CD4-positive, alpha-beta T cell treated with Interleukin-4 for 4 hours (primary cell): ENCODE measurements at places on chromosomes 6 and 20.

- DNase-seq, result no peak
These were observed 474.1 kb downstream of the CD109 start for GRCh38 chr6:74170118-74170517.

DNA sequence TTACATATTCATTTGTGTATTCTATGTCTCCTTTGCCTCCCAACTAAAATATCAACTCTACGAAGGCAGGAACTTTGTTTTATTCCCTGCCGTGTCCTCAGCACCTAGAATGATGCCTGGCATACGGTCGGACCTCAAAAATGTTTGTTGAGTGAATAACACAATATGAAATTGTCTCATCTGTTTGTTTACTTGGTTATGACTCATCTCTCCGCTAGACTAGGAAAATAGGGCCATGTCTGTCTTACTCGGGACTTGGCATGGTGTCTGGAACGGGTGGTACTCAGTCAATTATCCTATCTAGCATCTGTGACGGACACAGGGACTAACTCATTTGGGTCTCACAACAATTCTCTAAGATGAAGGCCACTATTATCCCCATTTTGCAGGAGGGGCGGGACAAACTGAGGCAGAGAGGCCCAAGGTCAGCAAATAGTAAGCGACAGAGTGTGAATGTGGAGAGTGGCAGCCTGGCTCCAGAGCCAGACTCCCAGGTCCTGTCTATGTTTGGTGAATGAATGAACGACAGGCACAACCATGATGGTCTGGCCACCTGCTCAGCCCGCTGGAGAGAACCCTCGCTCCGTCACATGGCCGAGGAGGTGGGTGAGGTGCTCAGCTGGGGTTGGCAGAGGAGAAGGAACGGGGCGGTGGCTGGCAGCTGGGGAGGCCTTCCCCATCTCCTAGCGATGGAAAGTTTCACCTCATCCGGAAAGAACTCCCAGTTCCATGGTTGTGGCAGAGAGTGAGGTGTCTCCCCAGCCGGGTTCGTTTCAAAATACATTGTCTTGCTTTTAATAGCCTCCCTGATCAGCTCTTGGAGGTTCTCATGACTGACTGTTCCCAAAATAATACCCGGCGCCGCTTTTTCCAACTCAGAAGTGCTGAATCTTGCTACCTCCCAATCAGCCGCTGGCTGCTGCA, 27.6 kb upstream of the NFATC2 start:
- no peak for DNase-seq

- no peak for DNase-seq
These were observed 190.2 kb downstream of the BMP7 start for GRCh38 chr20:57076152-57076652.

DNA sequence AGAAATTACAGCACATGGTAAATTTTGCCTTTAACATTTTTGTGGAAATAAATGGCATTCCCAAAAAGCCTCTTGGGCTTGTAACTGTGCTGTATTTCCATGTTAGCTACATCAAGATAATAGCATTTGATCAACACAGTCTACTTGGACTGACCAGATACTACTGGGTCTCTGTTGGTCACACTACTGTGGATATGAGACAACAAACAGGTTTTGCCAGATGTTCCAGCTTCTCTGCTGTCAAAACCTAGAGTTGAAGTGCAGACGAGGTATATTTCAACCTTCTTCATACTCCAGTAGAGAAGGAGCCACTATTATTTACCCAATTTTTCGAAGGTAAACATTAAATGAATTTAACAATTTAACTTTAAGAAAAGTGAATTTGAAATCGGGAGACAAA, 284.7 kb upstream of the CITED2 start:
- DNase-seq, result no peak

DNA sequence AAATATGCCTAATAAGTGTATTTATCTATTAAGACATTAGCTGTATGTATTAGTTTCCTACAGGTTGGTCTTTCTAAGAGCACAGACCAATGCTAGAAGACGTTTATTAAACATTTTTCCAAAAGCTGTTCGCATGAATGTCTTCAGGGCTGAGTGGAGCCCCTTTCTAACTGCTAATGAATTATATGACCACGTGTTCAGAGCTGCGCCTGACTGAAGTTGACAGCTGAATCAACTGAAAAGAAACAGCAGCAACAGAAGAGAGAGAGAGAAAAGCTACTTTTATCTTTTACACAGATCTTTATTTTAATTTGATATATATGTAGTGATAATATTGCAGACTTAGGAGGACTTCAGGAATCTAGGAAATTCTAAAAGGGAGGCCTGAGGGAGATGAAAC, 75.2 kb upstream of the ARID1B start:
- DNase-seq, result no peak

GRCh38 chr6:158620963-158621693, 23.4 kb downstream of the DYNLT1 start:
- no peak for DNase-seq

- DNase-seq, result no peak
These were observed 133.7 kb upstream of the TNFAIP3 start for GRCh38 chr6:137733372-137733771.

DNA sequence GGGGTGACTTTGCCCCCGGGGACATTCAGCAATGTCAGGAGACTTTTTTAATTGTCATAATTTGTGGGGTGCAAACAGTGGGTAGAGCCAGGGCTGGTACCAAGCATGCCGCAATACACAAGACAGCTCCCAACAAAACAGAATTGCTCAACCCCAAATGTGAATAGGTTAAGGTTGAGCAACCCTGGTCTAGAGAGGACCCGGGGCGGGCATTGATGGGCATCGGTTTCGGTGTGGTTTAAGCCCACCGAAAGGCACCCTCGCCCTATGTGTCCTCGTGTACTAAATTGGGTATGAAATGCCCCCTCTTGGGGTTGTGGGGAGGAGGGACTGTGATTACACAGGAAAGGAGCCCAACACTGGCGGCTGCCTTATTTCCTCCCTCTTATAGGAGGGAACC, 36.0 kb downstream of the KIAA1755 start:
- DNase-seq, result no peak

DNA sequence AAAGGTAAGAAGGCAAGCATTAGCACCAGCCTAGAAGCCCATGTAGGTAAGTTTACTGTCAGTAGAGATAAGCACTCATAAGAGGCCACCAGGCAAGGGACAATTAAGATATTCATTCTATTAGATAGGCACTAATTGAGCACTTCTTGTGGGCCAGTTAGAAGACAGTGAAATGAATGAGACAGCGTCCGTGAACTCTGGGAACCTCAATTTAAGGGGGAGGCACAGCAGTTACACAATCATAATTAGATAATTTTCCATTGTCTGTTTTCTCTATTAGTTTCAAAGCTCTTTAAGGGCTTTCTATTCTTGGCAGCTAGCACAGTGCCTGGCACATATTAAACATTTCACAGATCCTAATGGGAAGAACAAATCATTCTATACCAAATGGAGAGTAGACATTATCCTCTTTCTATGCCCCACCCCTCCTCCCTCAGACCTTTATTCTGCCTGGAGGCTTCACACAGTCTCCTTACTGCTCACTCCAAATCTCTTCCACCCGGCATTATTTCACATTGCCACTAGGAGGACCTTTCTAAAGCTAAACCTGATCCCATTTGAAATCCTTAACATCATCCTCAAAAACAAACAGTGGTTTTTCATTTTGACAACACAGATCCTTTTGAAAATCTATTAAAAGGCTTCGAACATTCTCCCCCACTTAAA, 529.6 kb downstream of the ADGRB3 start:
- DNase-seq, result no peak

DNA sequence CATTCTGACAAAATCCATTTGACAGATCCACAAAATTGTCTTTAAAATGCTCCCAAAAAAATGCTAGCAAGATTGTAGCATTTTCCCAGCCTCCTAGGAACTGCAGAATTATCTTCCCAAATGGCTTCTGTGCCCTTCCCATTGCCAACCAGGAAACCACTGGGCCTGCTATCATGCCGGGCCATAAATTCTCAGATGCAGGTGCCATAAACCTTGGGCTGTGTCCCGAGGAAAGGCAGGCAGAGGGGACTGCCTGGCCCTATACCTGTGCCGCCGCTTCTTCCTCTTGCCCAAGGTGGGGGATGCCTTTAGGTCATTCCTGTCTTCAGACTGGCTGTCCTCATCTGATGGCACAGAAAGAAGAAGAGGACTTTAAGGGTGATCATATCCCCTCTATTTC, 2.8 kb downstream of the VSX1 start:
- no peak for DNase-seq

GRCh38 chr20:13180986-13181889, 39.8 kb upstream of the ISM1 start:
- no peak for DNase-seq

- no peak for DNase-seq
These were observed 88.1 kb upstream of the IFNGR1 start for GRCh38 chr6:137307163-137307854.

DNA sequence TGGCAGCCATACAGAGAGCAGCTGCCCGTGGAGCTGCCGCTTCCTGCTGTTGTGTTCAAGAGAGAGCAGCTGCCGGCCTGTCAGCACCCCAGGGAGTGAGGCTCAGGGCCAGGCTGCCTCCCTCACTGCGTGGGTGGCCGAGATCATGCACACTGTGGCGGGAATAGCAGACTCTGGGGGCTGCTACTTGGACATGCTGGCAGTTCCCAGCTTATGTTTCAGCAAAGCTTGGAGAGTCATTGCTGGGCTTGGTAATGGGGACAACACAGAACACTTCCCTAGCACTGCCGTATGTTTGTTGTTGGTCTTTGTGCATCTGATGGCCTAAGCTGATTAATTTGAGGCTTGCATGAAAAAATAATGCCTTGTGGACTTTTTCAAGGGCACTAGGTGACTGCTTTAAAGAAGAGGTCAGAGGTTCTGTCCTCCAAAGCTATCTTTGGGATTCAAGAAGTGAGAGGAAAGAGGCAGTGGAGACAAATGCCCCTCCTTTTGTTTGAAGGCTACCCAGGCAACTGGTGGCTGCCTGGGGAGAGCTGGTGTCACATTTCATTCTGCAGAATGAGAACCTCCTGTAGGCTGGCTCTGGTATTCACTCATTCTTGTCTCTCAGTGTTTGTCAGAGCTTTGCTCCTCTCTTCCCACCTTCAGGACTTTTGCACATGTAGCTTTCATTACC, 18.8 kb downstream of the MRAP2 start:
- no peak for DNase-seq

GRCh38 chr6:55567558-55567957, 11.4 kb downstream of the HMGCLL1 start:
- DNase-seq, result no peak

DNA sequence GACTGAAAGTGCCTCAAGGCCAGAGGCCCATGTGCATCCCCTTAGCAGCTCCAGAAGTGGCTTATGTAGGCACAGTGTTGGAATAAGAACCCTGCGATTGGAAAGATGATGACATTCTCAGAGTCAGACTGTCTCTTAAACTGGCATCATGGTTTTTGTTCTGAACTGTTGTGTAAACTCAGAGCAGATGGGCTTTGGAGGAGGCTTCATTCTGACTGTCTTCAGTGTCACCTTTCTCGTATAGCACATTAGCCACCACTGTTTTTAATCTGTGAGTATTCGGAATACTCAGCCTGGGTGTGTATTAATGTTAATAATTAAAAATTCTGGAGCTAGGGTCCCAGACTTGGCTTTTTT, 140.9 kb downstream of the JARID2 start:
- DNase-seq, result no peak

DNA sequence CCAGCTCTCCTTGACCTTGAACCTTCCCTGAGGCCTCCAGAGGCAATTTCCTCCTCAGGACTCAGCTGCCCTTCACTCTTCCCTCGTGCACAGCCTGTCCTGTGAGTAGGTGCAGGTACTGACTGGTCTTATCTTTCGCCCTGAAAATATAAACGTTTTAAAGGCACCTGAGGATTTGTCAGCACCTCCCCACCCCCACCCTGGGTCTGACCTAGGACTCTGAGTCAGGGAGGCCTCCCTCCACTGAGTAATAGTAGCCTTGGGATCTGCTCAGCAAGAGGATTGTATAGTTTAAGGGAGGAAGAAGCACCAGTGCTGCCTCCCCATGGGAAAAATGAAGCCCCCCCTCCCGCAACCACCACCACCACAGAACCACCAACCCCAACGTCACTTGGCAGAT, 54.6 kb downstream of the PPARD start:
- DNase-seq, result no peak

DNA sequence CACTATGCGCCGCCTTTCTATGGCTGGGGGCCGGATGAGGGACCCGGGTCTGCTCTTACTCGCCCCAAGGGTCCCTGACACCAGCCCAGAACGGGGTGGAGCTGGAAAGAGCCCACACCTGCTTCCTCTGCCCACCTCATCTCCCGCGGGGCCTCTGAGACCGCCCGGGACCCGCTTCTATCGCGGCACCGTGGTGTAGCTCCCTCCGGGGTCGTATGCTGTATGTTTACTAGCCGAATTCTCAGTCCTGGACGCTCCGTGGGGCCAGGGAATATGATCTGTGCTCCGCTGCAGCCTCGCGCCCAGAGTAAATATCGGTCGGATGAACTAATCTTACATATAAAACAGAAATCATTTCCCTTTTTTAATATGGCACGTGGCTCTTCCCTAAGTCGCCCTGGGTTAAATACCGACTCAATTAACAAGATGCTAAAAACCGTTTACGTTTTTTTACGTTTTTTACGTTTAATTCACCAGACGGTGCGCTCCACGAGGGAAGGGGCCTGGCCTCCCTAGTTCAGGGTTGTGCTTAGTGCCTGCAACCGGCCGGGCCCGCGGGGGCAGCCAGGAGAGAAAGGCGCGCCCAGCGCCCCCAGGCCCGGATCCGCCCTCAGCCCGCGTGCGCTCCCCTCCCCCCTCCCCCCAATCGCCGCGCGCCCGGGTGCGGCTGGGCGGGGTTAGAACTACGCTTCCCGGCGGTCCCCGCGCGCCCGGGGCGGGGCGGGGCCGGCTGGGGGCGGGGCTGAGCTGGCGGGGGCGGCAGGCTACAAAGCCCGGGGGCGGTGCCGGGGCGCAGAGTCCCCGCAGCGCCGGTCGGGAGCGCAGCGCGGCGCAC, at the start of gene RBM38:
RBM38 (plus strand) TSS at position 793 of the 835 bp plus-strand sequence. CDS start 186 bp downstream, outside the sequence.
- DNase-seq, result peak; percentile 48

GRCh38 chr6:89357390-89357789, 4.9 kb upstream of the UBE2J1 start:
- DNase-seq, result peak; percentile 17

- no peak for DNase-seq
These were observed 998.9 kb upstream of the GJE1 start for GRCh38 chr6:141133836-141134235.

DNA sequence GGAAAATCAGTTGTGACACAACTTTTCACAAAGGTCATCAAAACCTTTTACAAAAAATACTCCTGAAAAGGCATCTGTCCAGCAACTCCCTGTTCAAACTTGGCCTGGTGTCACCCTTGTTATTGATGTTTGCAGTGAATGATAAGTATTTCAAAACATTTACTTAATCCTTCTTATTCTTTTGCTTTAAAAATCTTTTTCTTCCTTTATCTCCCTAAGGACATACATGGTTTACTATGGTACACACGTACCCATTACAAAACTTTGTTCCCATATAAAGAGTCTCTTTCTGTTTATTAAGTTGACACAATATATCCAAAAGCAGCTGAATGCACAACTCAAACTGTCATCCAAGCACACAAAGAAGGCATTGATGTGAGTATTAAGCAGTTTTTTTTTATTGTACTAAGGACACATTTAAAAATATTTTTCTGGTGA, 17.5 kb downstream of the GSTA2 start:
- DNase-seq, result no peak

- DNase-seq, result no peak
These were observed 920 bp upstream of the WTAP start for GRCh38 chr6:159726255-159726917.

- peak; percentile 38 for DNase-seq
These were observed 106.1 kb upstream of the ASF1A start for GRCh38 chr6:118787724-118788423.
